PC-3 (cell line): ENCODE measurements at places on chromosomes 5 and 9. TPM values are rescaled to one million over a fixed set of nuclear protein-coding genes. Genes with fewer than 3 reads are reported as not detected.

- no peaks in the 10 kb centered on the region for H3K36me3 ChIP-seq
- H3K4me1 ChIP-seq = peaks cover 7% of the 10 kb centered on the region
- peak; percentile 52 for DNase-seq
- H3K27ac ChIP-seq = no peak overlapping the region
- H3K4me3 ChIP-seq = no peak overlapping the region
These were observed 140.0 kb downstream of the PBX3 start for GRCh38 chr9:125887172-125887571.

LHX6 gene
- total RNA-seq = 11.1 and 16.5 TPM in 2 replicates

DNA sequence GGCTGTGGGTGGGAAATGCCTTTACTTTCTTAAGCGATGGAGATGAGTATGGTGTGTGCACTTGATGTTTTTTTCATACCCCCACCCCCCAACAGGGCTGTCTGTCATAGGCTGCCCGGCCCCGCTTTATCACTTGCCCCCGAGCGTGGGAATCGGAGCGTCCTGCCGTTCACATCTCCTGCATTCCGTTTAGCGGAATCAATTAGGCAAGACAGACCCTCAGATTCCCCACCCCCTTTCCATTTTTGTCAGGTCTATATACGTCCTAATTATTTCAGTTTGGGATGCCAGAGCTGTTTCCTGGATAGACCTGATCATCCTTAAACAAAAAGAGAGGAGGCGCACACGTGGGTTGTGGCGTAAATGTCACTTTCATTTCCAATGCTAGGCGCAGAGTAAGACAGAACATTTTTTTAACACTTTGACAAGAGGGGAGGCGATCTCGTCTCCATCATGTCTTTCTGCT is 217.2 kb downstream of the MEF2C start:
- H3K27me3 ChIP-seq = no peaks in the 10 kb centered on the region
- H3K27ac ChIP-seq = no peak overlapping the region
- H3K36me3 ChIP-seq = no peaks in the 10 kb centered on the region
- peaks cover 8% of the 10 kb centered on the region; the same call in 1 of the 2 replicates for H3K4me1 ChIP-seq
- no peak for DNase-seq

- no peak overlapping the region for H3K4me3 ChIP-seq
- H3K4me1 ChIP-seq = no peaks in the 10 kb centered on the region
- no peaks in the 10 kb centered on the region for H3K27me3 ChIP-seq
- no peak for DNase-seq
- no peaks in the 10 kb centered on the region for H3K36me3 ChIP-seq
- no peak overlapping the region for H3K27ac ChIP-seq
These were observed 536.9 kb upstream of the FAM174A start for GRCh38 chr5:99998319-99998718.

DNA sequence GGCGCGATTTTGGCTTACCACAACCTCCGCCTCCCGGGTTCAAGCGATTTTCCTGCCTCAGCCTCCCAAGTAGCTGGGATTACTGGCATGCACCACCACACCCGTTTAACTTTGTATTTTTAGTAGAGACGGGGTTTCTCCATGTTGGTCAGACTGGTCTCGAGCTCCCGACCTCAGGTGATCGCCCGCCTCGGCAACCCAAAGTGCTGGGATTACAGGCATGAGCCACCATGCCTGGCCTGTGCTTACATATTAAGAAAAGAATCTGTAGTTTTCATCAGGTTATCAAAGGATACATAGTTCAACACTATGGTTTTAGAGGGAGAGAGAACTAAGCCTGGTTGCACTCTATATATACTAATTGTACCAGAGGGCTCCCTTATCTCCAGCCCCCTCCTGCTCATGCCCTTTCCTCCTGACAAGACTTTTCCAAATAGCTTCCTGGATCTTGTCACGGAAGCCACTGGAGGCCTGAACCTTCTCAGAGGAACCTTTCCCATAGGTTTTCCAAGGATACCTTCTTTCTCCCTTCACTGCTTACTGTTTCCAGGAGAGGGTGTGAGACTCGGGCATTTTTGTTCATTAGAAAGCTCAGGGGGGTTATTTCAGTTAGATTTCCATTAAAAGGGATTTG is 53.1 kb downstream of the SLC44A1 start:
- H3K36me3 ChIP-seq = no peaks in the 10 kb centered on the region
- no peak for DNase-seq
- no peak overlapping the region for H3K4me3 ChIP-seq
- peaks cover 28% of the 10 kb centered on the region for H3K4me1 ChIP-seq

DNA sequence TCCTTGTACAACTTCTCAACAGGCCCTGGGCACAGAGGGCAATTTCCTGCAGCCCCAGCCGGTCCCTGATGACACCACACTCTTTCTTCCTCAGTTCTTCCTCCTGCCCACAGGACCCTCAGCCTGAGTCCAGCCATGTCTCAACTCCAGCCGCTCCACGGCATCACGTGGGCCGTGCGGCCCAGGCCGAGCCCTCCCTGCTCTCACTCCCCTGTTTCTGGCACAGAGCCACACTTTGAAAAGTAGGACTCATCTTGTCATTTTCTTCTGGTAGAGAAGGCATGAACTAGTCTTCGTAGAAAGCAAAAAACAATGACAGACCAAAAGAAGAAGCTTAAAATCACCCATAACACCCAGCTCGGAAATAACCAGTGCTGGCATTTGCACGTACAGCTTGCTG is 404.7 kb upstream of the IRX1 start:
- no peaks in the 10 kb centered on the region for H3K36me3 ChIP-seq
- H3K27ac ChIP-seq = no peak overlapping the region
- DNase-seq = no peak
- peaks cover 51% of the 10 kb centered on the region for H3K27me3 ChIP-seq
- H3K4me3 ChIP-seq = no peak overlapping the region

TRIM23 gene
- 4.7 and 7.7 TPM in 2 replicates for total RNA-seq

PPP1R26 gene
- total RNA-seq = 22.6 and 30.6 TPM in 2 replicates

NDUFB6 gene
- 83.9 and 86.4 TPM in 2 replicates for total RNA-seq

- no peak overlapping the region for H3K4me3 ChIP-seq
- H3K4me1 ChIP-seq = no peaks in the 10 kb centered on the region
- no peak for DNase-seq
- no peaks in the 10 kb centered on the region for H3K36me3 ChIP-seq
- no peak overlapping the region for H3K27ac ChIP-seq
- peaks cover 45% of the 10 kb centered on the region for H3K27me3 ChIP-seq
These were observed 32.7 kb downstream of the PSD2 start for GRCh38 chr5:139828207-139828895.

- peaks cover 10% of the 10 kb centered on the region; the same call in 1 of the 2 replicates for H3K27me3 ChIP-seq
- H3K4me1 ChIP-seq = no peaks in the 10 kb centered on the region
- H3K27ac ChIP-seq = no peak overlapping the region
These were observed 15.8 kb upstream of the TMED9 start for GRCh38 chr5:177576169-177576568.

- peaks cover 3% of the 10 kb centered on the region; the same call in 1 of the 2 replicates for H3K4me1 ChIP-seq
- H3K27ac ChIP-seq = no peak overlapping the region
- no peak overlapping the region for H3K4me3 ChIP-seq
These were observed 744.2 kb downstream of the MTRR start for GRCh38 chr5:8613078-8613685.

DNA sequence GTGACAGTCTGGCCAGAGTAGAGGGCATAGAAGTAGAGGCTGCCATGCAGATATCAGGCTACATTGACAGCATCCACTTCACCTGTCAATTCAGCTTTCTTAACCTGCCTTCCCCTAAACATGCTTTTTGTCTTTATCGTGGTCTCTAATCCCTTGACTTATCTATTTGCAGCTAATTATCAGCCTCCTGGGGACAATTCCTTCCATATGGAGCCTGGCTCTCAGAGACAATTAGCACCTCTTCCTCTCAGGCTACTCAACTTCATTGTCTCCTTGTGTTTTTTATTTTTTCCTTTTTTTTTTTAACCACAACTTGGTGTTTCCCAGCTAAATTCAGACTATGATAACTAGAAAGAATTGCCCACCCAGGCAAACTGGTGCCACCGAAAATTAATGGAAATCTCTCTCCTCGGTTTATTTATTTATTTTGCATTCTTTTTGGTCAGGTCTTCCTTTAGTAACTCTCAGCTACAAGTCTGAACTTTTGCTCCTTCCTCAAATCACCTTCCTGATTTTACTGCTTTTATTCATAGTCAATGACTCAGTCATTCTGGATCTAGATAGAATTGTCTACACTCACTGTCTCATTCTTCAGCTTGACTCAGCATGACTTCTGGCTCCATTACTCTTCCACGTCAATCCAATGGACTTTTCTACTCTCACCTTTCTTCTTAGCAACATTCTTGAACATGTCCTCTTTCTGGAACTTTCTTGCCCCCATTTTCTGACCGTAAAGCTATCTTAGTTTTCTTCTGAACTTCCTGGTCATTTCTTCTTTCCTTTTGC is 63.0 kb upstream of the BASP1 start:
- no peak overlapping the region for H3K4me3 ChIP-seq
- DNase-seq = peak; percentile 99
- no peaks in the 10 kb centered on the region for H3K27me3 ChIP-seq
- H3K27ac ChIP-seq = peak overlapping the region; percentile 73

- H3K36me3 ChIP-seq = no peaks in the 10 kb centered on the region
- H3K4me3 ChIP-seq = no peak overlapping the region
- no peak for DNase-seq
- no peaks in the 10 kb centered on the region for H3K4me1 ChIP-seq
- no peak overlapping the region for H3K27ac ChIP-seq
- H3K27me3 ChIP-seq = no peaks in the 10 kb centered on the region
These were observed 349.2 kb downstream of the GADD45G start for GRCh38 chr9:89953824-89954615.

GRCh38 chr5:13659391-13659790 is 285.1 kb downstream of the DNAH5 start:
- peaks cover 13% of the 10 kb centered on the region for H3K4me1 ChIP-seq
- H3K4me3 ChIP-seq = no peak overlapping the region
- no peaks in the 10 kb centered on the region for H3K27me3 ChIP-seq
- no peak overlapping the region for H3K27ac ChIP-seq
- no peaks in the 10 kb centered on the region for H3K36me3 ChIP-seq

PRSS3 gene
- total RNA-seq = 225 and 240 TPM in 2 replicates

GRCh38 chr5:178644826-178645545 is 18.1 kb upstream of the CLK4 start:
- peak overlapping the region; percentile 55 for H3K27ac ChIP-seq
- H3K27me3 ChIP-seq = no peaks in the 10 kb centered on the region
- peak; percentile 79 for DNase-seq
- no peaks in the 10 kb centered on the region for H3K36me3 ChIP-seq
- peaks cover 45% of the 10 kb centered on the region for H3K4me1 ChIP-seq
- H3K4me3 ChIP-seq = no peak overlapping the region

BTNL8 gene
- 0.23 TPM in 1 of 2 replicates, not detected in the other for total RNA-seq

- peaks cover 50% of the 10 kb centered on the region for H3K4me1 ChIP-seq
- no peaks in the 10 kb centered on the region for H3K27me3 ChIP-seq
- H3K4me3 ChIP-seq = no peak overlapping the region
- DNase-seq = no peak
- peaks cover 63% of the 10 kb centered on the region for H3K36me3 ChIP-seq
These were observed 16.2 kb downstream of the GPX3 start for GRCh38 chr5:151036556-151036955.

- no peaks in the 10 kb centered on the region for H3K27me3 ChIP-seq
- H3K36me3 ChIP-seq = no peaks in the 10 kb centered on the region
- no peak for DNase-seq
- H3K27ac ChIP-seq = no peak overlapping the region
- no peak overlapping the region for H3K4me3 ChIP-seq
- peaks cover 8% of the 10 kb centered on the region; the same call in 1 of the 2 replicates for H3K4me1 ChIP-seq
These were observed 1.7 kb upstream of the LTC4S start for GRCh38 chr5:179791881-179792611.
